Large intestine (tissue), 12 donors: ENCODE measurements at places on chromosomes 2 and 18.

DNA sequence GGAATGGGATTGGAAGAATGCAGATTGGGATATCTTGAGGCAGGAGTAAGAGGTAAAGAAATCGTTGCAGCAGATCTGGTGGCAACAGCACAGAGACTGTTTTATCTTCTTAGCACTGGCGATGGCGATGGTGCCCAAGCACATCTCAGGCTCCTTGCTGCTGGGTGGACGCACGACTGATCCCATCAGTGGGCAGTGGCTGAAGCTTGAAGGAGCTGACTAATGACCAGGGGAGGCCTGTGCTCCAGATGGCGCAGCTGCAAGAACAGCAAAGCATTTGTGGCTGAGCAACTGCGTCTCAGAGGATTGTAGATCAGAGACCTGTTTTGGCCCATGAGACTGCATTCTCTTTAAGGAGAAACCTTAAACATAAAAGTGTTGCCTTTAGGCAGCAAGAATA is 54.6 kb downstream of the GALR1 start:
- peaks cover 1% of the 10 kb centered on the region for H3K27me3 ChIP-seq
- no peak overlapping the region for H3K27ac ChIP-seq
- H3K4me3 ChIP-seq: no peak overlapping the region

DNA sequence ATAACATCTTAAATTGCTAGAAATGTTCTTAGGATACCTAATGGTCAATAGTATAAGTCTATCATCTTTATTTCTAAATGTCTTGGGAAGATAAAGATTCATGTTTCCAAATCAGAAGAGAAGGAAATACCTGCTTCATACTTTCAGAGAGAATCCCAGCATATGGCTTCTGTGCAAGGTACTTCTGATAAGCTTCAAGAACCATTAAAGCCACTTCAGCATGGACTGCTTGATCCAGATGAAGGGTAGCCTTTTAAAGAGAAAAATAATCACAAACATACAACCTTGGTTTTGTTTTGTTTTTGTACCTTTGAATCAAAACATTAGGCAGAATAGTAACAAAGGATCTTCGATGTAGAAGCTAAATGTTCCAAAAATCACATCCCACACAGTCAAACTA is 44.0 kb downstream of the EPG5 start:
- peaks cover 74% of the 10 kb centered on the region for H3K36me3 ChIP-seq
- H3K4me1 ChIP-seq: no peaks in the 10 kb centered on the region
- no peaks in the 10 kb centered on the region for H3K27me3 ChIP-seq

GRCh38 chr18:23918395-23919032 is 96.0 kb upstream of the TTC39C start:
- peak; percentile 56 for DNase-seq
- H3K27me3 ChIP-seq: no peaks in the 10 kb centered on the region
- no peaks in the 10 kb centered on the region for H3K4me1 ChIP-seq

DNA sequence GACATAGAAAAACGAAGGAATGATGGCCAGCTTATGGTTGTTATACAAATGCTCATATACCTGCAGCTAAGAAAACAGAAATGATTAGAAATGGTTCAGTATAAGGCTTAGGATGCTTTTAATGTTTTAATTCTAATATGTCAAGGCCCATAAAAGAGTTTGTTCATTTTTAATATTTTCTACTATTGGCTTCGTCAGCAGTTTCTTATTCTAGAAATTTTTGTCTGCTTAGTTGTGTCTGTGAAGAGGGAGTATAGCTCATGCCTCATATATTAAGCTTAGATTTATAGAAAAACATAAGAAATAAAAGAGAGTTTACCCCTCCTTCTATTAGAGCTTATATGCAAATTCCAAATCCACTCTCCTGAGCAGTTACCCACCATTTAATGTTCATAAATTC is 292.6 kb downstream of the SLC8A1 start:
- H3K36me3 ChIP-seq: peaks cover 2% of the 10 kb centered on the region
- H3K4me1 ChIP-seq: peaks cover 3% of the 10 kb centered on the region
- no peaks in the 10 kb centered on the region for H3K27me3 ChIP-seq
- H3K27ac ChIP-seq: no peak overlapping the region
- no peak overlapping the region for H3K4me3 ChIP-seq

- no peak overlapping the region for H3K4me3 ChIP-seq
- H3K4me1 ChIP-seq: peaks cover 6% of the 10 kb centered on the region
- H3K36me3 ChIP-seq: no peaks in the 10 kb centered on the region
- no peaks in the 10 kb centered on the region for H3K27me3 ChIP-seq
- no peak overlapping the region for H3K27ac ChIP-seq
These were observed 61.2 kb upstream of the CUL3 start for GRCh38 chr2:224646242-224646846.

DNA sequence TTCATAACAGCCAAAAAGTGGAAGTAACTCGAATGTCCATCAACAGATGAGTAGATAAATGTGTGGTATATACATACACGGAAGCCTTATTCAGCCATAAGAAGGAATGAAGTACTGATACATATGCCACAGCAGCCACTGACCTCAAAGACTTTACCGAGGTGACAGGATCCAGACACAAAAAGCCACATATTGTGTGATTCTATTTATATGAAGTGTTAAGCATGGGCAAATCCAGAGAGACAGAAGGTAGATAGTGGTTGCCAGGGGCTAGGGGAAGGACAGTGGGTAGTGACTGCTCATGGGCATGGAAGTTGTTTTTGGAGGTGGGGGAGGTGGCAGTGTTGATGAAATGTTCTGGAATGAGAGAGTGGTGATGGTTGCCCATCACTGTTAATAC is 33.9 kb downstream of the ZAP70 start:
- H3K36me3 ChIP-seq: peaks cover 18% of the 10 kb centered on the region
- H3K4me1 ChIP-seq: no peaks in the 10 kb centered on the region
- no peak overlapping the region for H3K27ac ChIP-seq
- DNase-seq: no peak
- H3K4me3 ChIP-seq: no peak overlapping the region

GRCh38 chr18:59909289-59910036 is 9.7 kb downstream of the PMAIP1 start:
- no peaks in the 10 kb centered on the region for H3K27me3 ChIP-seq
- DNase-seq: no peak
- no peaks in the 10 kb centered on the region for H3K4me1 ChIP-seq
- H3K27ac ChIP-seq: no peak overlapping the region
- no peaks in the 10 kb centered on the region for H3K36me3 ChIP-seq

DNA sequence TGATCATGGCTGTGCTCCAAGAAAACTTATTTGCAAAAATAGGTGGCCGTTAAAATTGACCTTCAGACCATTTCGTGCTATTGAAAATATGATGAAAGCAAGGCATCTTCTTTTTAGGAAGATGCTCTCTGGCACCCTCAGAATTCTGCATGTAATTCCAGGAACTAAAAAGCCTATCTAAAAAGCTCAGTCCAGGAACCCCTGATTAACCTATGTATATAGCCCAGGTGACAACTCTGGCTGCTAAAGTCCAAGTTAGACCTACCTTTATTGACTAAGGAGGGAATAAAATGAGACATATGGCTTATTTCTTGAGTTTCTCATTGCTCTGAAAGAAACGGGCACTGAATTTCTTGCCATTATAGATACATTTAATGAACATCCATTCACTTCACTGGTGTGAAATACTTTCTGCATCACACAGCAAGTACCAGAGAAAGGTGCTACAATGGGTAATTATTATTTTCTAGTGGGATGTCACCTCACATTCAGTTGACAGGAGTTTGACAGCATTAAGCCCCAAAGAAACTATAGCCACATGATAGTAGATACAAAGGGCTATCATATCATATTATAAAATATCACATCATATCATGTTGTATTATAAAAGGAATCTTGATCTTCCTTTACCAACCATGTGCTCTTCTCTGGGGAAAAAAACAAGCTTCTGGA is 83.8 kb downstream of the EPHA4 start:
- no peaks in the 10 kb centered on the region for H3K27me3 ChIP-seq
- no peak overlapping the region for H3K4me3 ChIP-seq
- peak; percentile 69 for DNase-seq
- H3K27ac ChIP-seq: no peak overlapping the region
- H3K4me1 ChIP-seq: no peaks in the 10 kb centered on the region

- peaks cover 46% of the 10 kb centered on the region for H3K4me1 ChIP-seq
- H3K27ac ChIP-seq: peak overlapping the region; percentile 84
- H3K27me3 ChIP-seq: no peaks in the 10 kb centered on the region
- peak overlapping the region; percentile 35 for H3K4me3 ChIP-seq
These were observed 9.8 kb downstream of the SERTAD2 start for GRCh38 chr2:64643838-64644457.

- H3K27me3 ChIP-seq: no peaks in the 10 kb centered on the region
- DNase-seq: no peak
- H3K4me3 ChIP-seq: no peak overlapping the region
- H3K4me1 ChIP-seq: no peaks in the 10 kb centered on the region
These were observed 111.1 kb upstream of the ACAA2 start for GRCh38 chr18:49924293-49924983.

- H3K4me3 ChIP-seq: no peak overlapping the region
- no peak for DNase-seq
- H3K36me3 ChIP-seq: peaks cover 12% of the 10 kb centered on the region
- no peaks in the 10 kb centered on the region for H3K27me3 ChIP-seq
These were observed 27.6 kb downstream of the MBP start for GRCh38 chr18:77105028-77105427.

- no peak overlapping the region for H3K4me3 ChIP-seq
- no peak for DNase-seq
- H3K4me1 ChIP-seq: no peaks in the 10 kb centered on the region
- H3K27me3 ChIP-seq: no peaks in the 10 kb centered on the region
- H3K27ac ChIP-seq: no peak overlapping the region
These were observed 20.5 kb downstream of the SPIRE1 start for GRCh38 chr18:12637393-12637792.

DNA sequence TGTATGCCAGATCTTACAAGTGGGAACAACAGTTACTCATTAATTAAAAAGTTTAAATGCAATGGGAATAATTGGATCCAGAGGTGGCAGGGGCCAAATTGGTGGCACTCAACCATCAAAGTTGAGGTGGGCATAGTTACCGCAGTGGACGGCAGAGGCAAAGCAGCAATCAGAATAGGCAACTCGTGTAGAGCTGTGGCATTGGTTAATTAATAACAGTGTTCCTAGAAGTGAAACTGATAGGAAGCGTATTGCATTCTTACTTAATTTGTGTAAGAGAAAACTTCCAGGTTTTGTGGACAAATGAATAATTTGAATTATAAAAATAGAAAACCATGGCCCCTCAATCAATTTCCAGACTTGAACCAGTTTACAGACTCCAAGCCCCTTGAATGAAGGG is 1068.2 kb upstream of the ACVR2A start:
- H3K27me3 ChIP-seq: no peaks in the 10 kb centered on the region
- peak; percentile 52 for DNase-seq
- H3K4me1 ChIP-seq: no peaks in the 10 kb centered on the region
- H3K4me3 ChIP-seq: no peak overlapping the region

- no peak overlapping the region for H3K4me3 ChIP-seq
- H3K36me3 ChIP-seq: no peaks in the 10 kb centered on the region
- H3K4me1 ChIP-seq: peaks cover 3% of the 10 kb centered on the region
- H3K27ac ChIP-seq: no peak overlapping the region
These were observed 45.6 kb downstream of the ZNF519 start for GRCh38 chr18:14086458-14087231.

DNA sequence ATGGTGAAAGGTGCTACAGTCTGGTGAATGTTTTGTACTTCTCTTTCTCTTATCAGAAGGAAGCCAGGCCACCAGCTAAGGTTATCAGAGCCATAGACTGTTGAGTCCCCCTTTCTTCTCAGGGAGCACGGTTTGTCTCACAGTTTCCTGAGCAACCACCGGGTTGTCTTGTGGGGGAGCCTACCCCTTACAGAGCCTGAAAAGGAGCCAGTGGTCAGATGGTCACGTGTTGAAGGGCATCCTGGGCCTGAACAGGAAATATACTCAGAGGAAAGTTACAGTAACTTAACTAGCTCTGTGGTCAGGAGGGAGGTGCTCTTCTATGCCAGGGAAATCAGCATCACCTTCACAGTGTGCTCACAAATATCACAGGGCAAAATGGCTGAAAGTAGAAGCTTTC is 11.6 kb downstream of the CD28 start:
- H3K36me3 ChIP-seq: no peaks in the 10 kb centered on the region
- no peaks in the 10 kb centered on the region for H3K27me3 ChIP-seq
- no peak overlapping the region for H3K4me3 ChIP-seq
- no peak overlapping the region for H3K27ac ChIP-seq
- peaks cover 10% of the 10 kb centered on the region for H3K4me1 ChIP-seq
